Right ventricle myocardium superior (tissue), 1 donor: ENCODE measurements at places on chromosomes 16 and 17. TPM values are rescaled to one million over a fixed set of nuclear protein-coding genes. Genes with fewer than 3 reads are reported as not detected.

DNA sequence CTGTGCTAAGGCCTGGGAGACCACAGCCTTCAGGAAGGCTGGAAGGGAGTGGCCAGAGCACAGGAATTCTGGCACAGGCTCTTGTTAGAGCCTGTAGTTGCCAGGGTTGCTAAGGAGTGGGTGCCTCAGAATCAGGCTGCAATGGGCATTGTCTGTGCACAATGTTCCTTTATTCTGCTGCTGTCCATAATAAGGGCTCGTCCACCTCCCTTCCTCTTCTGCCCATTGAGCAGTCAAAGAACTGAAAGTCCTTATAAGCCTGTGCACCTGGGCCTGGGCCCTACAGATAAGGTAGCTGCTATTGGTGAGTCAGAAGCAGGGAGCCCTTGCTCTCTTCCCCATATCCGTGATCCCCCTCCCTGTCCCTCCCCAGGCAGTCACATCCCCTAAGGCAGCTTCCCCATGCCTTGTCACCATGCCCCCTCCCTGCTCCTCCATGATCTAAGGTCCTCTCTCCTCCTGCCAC is 5.4 kb upstream of the CNGB1 start:
- DNase-seq: no peak

GRCh38 chr16:82748026-82748425 is 121.3 kb downstream of the CDH13 start:
- peak; percentile 62 for DNase-seq

- no peak for DNase-seq
These were observed 7.9 kb downstream of the MPV17L start for GRCh38 chr16:15403392-15403995.

GRCh38 chr16:75820672-75821071 is 94.4 kb upstream of the CPHXL start:
- no peak for DNase-seq

GRCh38 chr16:88317613-88317965 is 65.2 kb upstream of the ZNF469 start:
- DNase-seq: peak; percentile 38

- no peak for DNase-seq
These were observed 258.2 kb upstream of the TNRC6C start for GRCh38 chr17:77700165-77700881.

- peak; percentile 20 for DNase-seq
These were observed 17.7 kb downstream of the SGCA start for GRCh38 chr17:50183421-50183994.

DNA sequence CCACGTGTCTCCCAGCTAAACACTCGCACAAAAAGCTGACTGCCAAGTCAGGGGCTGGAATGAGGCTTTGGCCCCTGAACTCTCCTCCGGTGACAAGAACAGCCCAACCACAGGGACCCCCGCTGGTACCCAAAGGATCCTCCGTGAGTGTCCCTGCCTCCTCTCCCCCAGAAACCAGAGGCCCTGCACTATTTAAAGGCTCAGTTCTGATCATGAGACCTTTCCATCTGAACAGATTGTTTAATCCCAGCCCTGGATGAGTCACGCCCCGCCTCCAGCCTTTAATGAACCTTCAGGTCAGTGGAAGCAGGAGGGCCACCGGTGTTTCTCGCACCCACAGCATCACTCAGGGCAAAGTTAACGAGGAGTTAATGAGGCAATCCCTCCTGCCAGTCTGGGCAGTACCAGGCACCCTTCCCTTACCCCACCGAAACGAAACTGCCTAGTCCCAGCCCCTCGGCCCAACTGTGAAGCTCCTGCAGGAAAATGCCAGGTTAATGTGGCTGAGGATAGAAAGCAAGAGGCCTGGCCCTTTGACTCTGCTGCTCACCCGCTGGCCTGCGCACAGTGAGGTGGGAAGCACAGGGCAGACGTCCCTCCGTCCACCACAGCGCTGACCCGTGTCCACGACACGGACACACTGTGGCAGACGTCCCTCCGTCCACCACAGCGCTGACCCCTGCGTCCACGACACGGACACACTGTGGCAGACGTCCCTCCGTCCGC is 32.4 kb downstream of the TIMM22 start:
- DNase-seq: no peak

DNA sequence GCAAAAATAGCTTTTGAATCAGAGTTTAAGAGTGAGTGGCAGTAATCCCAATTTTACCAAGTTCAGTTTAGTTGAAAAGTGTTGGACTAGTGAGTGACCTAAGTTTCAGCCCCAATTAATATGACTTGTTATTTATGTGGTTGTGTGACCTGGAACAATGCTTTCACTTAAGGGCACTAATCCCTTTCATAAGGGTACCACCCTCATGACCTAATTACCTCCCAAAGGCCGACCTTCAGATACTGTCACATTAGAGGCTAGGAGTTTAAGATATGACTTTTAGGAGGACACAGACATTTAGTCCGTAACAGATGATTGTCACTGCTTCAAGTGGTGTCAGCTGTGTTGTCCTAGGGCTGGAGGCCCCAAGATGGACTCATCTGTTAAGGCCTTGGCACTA is 190.0 kb downstream of the IRX3 start:
- no peak for DNase-seq

DNA sequence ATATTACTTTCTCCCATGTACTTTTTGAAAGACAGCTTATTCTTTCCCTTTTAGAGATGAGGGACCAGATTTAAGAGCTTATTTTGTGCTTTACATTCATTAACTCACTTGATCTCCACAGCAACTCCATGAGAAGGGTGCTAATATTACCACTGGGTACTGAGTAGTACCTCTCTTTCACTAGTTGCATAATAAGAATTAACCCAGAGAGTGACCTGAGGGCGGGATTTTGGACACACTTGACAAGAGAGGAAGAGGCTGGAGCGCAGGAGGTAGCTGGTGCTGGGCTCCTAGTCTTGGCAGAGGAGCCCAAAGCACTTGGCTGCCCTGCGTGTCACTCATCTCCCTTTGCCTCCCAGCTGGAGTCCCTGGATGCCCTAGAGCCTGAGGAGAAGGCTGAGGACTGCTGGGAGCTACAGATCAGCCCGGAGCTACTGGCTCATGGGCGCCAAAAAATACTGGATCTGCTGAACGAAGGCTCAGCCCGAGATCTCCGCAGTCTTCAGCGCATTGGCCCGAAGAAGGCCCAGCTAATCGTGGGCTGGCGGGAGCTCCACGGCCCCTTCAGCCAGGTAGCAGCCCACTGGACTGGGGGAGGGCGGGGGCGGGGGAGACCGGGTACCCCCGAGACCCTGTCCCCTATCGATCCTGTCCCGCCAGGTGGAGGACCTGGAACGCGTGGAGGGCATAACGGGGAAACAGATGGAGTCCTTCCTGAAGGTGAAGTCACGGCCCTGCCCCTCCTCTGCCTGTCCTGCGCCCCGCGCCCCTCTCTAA is 1.7 kb upstream of the MAZ start:
- peak; percentile 80 for DNase-seq

HS3ST3A1 gene
- 1.3 TPM for total RNA-seq

ODAD4 gene
- 0.75 TPM for total RNA-seq

ABCC1 gene
- total RNA-seq: 24.4 TPM

TPSG1 gene
- 0.19 TPM for total RNA-seq

CDH8 gene
- 0.19 TPM for total RNA-seq

ANKFN1 gene
- total RNA-seq: not detected
